ENCODE measurements at places on chromosomes 2 and 18.

- DNase-seq = no peak
Observed at GRCh38 chr2:211390536-211391188, 834.3 kb downstream of the CPS1 start.

DNA sequence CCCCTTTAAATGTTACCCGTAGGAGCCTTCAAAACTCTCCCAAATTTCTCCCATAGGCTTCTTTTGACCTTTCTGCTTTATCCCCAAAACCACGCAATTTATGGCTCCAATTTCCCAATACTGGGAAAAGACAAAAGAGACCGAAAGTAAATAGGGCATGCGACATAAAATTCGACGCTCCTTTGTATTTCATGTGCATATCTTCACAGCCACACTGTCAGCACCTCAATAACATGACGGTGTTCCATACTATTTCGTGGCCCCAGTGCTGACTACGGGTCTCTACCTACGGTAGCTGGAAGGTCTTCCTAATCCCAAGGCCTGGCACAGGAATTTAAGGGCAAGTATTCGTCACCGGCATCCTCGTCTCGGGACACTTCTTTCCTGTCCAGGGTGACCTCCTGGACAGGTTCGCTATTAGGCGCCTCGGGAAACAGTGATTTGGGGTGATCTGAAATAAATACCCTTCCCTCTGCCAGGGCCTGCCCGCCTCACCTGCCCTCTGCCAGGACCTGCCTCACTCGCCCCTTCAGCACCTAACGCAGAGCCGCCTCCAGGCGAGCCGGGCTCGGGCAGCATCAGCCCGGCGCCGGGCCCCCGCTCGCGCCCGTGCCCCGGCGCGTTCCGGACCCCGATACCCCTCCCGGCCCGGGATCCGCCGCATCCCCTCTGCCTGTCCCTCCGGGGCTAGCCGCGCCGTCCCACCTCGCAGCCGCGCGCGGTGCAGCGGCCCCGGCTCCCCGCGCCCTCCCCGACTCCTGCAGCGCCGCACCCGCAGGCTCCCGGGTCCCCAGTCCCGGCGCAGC is 680 bp downstream of the DTNB start:
- DNase-seq = peak; percentile 74

DNA sequence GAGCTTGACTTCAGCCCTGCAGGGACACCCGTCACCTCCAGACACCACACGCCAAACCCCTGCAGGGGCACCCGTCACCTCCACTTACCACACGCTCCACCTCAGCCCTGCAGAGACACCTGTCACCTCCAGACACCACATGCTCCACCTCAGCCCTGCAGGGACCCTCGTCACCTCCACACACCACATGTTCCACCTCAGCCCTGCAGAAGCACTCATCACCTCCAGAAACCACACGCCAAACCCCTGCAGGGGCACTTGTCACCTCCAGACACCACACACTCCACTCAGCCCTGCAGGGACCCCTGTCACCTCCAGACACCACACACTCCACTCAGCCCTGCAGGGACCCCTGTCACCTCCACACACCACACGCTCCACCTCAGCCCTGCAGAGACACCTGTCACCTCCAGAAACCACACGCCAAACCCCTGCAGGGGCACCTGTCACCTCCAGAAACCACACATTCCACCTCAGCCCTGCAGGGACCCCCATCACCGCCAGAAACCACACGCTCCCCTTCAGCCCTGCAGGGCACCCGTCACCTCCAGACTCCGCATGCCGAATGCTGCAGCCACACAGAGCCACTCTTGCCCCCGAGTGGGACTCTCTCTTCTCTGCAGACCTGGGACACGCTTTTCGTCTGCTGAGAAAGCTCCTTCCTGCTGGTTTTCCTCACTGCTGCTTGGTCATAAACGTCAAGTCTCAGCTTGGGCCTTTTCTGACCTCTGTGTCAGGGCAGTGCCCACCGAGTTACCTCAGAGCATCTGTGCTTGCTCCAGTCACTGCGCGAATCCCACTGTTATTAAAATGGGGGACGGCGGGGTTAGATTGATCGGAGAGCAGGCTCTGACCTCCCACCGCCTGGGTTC is 77.5 kb upstream of the SALL3 start:
- no peak for DNase-seq

GRCh38 chr2:42721898-42722297 is 42.0 kb downstream of the OXER1 start:
- no peak for DNase-seq
